Regular cardiac myocyte (primary cell): ENCODE measurements at places on chromosomes 6 and 20. TPM values are rescaled to one million over a fixed set of nuclear protein-coding genes. Genes with fewer than 3 reads are reported as not detected.

The HLA-F gene
- total RNA-seq = 3.8 and 16.3 TPM in 2 replicates

The WASF1 gene
- 4.2 and 6.5 TPM in 2 replicates for total RNA-seq

The PLCB4 gene
- 7.1 and 7.3 TPM in 2 replicates for total RNA-seq

The CHRNA4 gene
- not detected in 2 replicates for total RNA-seq

The TREML2 gene
- under 0.01 TPM in 1 of 2 replicates, not detected in the other for total RNA-seq

The GABRR1 gene
- not detected in 2 replicates for total RNA-seq

The NNAT gene
- 0.19 TPM in 1 of 2 replicates, not detected in the other for total RNA-seq

The SLC17A3 gene
- not detected in 2 replicates for total RNA-seq

The TMEM200A gene
- total RNA-seq = 124 and 232 TPM in 2 replicates
